Activated CD4-positive, alpha-beta T cell treated with anti-CD3 and anti-CD28 coated beads, Interleukin-2, amount 10 ng/mL, durations not matched to agents 24 days and 14 days (primary cell): ENCODE measurements at places on chromosomes 13 and 19.
A peak's percentile ranks its signal among the peaks of the same experiment; 100 is the strongest.

DNA sequence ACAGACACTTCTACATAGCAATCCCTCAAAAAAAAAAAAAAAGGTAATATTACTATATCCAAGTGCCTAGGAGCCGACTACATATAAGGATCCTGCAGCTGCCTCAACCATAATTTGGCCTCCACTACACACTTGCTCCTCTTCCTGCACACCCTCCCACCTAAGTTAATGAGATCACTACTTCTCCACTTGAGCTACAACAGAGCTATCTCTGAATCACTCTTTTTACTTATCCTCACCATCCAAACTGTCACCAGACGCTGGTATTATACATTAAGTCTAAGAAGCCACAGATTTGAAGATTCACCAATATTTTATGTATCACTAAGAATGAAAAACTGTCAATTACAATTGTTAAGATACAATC is 8.3 kb downstream of the OBI1 start:
- no peak for DNase-seq

GRCh38 chr13:43110658-43111057 is 87.3 kb downstream of the DNAJC15 start:
- DNase-seq: no peak

GRCh38 chr13:80180740-80181355 is 160.1 kb downstream of the SPRY2 start:
- no peak for DNase-seq

GRCh38 chr13:109273326-109273751 is 513.0 kb downstream of the IRS2 start:
- DNase-seq: no peak

GRCh38 chr13:24217601-24218281 is 57.2 kb downstream of the SPATA13 start:
- peak; percentile 70 for DNase-seq

DNA sequence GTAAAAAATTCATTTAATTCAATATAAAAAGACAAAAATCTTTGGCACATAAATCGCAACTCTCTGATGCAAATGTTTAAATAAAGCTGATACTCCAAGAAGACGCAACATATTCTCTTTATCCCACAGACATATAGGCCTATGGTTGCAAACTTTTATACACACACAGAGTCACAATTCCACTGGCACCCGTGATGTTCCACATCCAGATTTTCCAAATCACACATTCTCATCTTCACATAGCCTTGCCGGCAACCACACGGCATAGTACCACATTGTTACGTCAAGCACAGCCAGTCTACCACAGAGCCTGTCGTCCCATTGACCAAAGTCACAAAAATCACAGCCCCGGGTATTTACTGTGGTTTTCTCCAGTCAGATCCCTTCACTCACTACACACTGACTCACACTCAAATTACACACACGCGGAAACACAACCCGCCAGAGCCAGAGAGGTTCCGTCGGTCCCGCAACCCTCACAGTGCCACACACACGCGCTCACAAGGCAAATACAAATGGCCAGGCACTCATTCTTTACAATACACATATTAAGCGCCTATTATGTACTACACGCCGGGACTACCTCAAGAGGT is 546 bp upstream of the ZNF546 start:
- no peak for DNase-seq

GRCh38 chr19:47183601-47184000 is 47.4 kb downstream of the BBC3 start:
- DNase-seq: no peak

DNA sequence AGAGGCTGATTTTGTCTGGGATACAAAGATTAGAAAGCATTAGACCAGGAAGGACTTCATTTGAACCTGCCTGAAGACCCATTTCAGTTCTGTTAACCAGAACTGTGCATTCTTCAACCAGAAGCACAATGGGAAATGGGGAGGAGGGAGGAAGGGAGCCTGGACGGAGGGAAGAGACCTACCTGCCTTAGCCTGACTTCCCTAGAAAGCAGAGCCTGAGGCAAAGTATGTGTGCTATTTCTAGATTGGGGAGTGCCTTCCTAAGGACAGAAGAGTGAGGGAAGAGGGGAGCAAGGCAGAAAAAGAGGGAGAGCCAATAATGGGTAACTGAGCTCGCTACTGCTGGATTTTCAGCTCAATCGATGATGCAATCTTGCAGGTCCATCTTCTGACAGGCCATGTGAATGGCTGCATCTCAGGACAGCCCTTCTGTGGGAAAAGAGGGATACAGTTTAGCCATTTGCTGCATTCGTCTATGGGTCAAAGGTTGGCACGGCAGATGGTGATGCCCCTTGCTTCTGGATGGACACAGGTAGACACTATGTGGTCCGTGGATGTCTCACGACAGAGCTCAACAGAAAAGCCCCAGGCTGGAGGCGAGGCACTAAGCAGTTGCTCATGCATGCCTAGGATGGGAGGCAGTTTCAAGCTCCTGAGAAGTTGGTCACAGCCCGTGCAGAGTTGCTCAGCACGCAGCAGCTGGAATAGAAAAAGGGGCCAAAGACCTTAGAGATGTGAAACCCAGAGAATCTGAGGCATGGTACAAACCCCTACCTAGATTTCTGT is 78.8 kb upstream of the UBL3 start:
- DNase-seq: no peak
